Mesendoderm (in vitro differentiated cells): ENCODE measurements at places on chromosomes 7 and 10.

- no peak for DNase-seq
Measured at GRCh38 chr7:17194656-17195055, 103.8 kb upstream of the AHR start.

DNA sequence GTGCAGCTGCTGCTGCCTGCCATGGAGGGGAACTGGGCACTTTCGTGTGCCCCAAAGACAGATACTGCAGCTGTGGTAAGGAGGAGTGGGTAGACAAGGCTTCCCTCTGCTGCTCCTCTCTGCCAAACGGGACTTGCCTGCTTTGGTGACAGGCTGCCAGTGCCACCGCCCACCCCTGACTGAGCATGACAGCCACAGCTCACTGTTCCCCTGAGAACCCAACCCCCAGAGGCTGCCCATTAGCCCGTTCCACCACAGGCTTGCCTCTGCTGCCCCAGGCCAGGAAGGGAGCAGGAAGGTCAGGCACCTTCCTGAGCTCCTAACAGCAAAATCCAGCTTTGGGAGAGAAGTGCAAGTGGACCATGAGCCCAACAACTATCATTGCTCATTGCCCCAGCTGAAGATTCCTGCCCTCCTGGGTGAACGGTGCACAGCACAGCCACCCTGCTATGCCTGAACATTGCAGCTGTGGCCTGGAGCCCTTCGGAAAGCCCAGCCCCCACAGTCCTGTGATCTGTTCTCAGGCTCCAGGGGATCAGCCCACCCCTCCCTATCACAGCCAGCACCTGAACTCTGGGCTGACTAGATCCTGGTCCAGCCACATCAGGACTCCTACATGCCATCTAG is 58.7 kb upstream of the ANTXRL start:
- no peak for DNase-seq

DNA sequence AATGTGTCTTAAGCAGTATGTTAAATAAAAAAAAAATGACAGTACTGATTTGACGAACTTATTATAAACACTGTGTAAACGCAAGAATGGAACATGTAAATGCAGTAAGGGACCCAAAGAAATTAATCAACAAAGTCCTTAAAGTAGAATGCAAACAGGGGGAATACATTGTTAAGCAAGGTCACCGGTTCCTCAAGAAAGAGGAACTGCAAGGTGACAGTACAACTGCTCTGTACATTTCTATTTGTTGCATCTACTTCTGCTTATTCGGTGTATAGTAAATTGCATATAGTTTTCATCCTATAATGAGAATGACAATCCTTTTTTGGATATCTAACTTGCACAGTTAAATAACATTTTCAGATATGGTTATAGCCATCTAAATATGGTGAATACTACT is 387.0 kb upstream of the SEMA3D start:
- no peak for DNase-seq

- DNase-seq: no peak
Measured at GRCh38 chr10:95889830-95890229, 17.9 kb upstream of the CC2D2B start.

- DNase-seq: no peak
Measured at GRCh38 chr7:147196481-147196880, 1079.9 kb downstream of the CNTNAP2 start.

DNA sequence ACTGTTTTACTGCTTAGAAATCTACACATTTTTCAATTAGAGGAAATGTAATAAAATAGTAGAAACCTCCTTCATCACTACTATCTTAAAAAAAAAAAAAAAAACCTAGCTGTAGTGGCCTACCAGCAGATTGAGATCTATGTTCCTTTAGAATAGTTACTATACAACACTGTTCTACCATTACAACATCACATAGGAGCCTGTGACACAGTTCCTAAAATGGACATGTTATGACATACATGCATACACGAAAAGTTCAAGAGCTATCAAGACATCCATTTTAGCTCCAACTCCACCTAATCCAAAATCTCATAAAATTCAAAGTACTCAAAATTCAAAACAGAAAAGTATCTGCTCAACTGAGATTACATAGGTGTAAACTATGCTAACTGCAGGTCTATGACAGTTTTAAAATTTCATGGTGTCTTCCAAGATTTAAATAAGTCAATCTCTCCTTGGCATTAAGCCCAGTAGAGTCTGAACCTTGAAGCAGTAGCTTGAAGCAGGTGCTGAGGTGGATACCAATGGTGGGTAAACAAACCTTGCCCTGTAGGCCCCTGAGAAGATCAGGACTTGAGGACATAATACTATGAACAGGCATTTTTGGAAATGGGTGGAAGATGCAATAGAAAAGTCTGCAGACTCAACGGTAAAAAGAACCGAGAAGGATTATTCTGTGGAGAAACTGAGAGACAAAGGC is 17.0 kb downstream of the CACUL1 start:
- DNase-seq: no peak

DNA sequence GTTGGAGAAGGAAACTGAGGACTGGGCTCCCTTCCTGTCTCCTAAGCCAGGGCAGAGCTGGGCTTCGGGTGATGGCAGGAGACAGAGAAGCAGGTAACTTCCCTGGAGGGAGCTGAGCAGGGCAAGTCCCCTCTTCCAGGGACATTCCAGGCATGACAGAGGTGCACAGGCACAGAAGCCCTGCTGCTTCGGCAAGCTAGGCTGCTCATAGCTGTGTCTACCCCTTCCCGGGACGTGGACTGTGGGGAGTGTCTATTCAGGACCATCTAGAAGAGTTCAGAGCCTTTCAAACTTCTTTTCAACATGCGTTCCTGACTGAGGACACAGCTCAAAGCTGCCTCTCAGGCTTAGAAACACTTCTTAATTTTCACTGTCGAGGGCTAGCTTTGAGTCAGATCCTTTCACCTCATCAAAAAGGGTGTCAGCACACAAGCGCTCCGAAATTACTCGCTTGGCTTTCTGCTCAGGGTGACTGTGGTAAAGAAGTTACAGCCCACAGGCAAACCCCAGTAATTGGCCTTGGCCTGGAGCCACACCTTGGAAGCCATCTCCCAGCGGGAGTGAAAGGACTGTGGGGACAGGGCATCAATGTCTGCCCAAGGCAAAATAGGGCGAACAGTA is 63.7 kb upstream of the STEAP1B start:
- DNase-seq: peak; percentile 77

DNA sequence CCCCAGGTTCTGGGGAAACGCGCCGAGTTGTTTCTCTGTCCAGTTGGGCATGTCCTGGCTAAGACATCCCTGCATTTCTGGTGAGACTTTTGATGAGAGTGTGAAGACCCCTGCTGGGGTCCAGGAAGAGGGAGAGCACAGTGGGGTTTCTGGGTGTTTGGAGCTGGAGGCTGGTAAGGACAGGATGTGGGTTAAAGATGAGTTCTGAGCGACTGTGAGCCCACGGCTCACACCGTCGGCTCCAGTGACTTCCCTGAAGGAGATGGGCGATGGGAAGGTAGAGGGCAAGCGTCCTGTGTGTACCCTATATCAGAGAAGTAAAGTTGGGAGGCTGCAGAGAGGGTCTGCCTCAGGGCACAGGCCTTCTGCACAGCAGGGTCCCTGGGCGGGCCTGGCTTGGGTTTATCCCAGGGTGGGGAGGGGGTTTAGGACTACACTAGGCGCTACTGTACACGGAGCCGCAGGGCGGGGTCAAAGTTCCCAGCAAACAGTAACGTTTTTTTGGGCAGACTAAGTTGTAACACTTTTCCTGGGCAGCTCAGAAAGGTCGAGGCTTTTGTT is 3.6 kb downstream of the EMX2 start:
- DNase-seq: no peak

GRCh38 chr7:106640368-106641141 is 20.4 kb downstream of the CCDC71L start:
- no peak for DNase-seq

DNA sequence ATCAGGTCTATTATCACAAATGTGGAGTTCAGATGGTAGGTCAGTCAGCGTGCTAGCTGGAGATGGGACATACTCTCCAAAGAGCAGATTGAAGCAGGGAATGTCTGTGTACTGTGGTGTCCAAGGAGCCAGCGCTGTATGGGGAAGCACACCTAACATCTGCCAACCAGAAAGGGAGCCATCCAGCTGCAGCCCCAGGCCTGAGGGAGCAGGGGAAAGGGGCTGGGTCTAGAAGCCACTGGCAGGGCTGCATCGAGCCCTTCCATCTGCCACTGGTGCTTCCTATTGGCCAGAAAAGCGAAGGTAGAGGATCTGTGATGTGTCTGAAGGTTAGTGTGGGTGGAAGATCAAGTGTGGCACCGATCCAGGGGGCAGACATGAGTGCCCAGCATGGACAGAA is 8.0 kb upstream of the RAMP3 start:
- DNase-seq: no peak

DNA sequence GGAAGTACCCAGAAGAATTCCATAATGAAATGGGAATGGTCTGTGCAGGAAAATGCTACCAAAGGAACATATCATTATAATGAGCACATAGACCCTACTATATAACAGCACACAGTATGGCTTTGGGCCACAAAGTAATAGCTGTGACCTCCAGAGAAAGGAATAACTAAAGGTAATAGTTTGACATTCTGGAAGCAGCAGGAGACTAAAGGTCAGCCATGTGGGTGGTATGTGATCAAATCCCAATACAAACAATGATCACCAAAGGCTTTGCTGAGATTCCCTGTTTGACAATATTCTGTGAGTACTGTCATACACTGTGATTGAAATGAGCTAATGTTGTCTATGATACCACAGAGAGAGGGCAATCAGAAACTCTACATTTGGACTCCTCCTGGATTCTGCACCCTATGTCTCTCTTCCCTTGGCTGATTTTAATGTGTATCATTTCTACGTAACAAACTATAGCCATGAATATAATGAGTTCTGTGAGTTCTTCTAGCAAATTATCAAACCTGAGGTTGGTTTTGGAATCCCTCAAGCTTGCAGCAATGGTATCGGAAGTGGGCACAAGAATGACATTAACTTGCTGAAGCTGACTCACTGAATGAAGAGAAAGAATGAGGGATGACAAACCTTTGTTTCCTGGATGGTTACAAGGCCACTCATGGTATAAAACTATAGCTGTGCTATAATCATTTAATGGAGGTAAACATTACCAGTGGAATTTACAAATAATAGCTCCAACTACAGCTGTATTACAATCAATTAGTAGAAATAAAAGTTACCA is 99.6 kb downstream of the JMJD1C start:
- DNase-seq: peak; percentile 23

DNA sequence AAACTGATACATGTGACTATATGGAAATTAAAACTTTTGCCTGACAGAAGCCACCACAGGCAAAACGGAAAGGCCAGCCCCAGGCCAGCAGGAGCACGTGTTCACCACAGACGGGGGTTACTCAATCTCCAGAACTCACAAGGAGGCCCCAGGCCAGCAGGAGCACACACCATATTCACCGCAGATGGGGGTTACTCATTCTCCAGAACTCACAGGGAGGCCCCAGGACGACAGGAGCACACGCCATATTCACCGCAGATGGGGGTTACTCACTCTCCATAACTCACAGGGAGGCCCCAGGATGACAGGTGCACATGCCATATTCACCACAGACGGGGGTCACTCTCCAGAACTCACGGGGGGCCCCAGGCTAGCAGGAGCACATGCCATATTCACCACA is 61.5 kb downstream of the NKX6-2 start:
- DNase-seq: no peak

- DNase-seq: no peak
Measured at GRCh38 chr7:71301167-71301566, 169.2 kb downstream of the GALNT17 start.

- peak; percentile 53 for DNase-seq
Measured at GRCh38 chr7:10973942-10974911, 555 bp downstream of the PHF14 start.

DNA sequence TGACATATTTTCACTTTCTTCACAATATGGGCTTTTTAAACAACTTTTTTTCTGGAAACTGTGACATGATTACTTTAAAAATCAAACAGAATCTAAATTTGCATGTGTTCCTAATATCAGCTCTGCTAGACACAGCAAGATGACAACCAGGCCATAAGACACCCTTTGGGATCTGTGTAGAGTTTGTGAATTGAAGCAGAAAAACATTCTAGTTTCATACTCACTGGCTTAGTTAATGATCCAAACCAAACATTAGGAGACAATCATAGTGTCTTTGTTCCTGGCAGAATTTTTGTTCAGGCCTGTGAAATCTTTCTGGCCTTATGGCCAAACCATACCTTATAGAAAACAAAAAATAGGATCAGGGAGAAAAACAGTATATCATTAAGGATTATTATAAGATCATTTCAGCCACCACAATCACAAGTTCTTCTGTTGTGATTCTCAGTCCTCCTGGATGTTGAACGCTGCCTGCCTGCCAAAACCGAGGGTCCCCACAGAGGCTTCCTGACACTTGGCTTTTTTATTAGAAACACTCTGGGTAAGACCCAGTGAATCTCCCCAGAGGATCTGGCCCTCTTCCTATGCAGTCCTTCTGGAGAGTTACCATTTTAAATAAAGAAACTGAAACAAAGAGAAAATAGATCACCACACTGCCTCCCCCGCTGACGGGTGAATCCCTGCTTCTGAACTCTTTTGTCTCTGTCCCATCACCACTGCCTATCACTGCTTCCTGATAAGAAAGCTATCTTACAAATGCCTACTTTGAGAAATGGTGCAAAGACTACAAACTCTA is 79.2 kb upstream of the PPP1R3C start:
- no peak for DNase-seq

DNA sequence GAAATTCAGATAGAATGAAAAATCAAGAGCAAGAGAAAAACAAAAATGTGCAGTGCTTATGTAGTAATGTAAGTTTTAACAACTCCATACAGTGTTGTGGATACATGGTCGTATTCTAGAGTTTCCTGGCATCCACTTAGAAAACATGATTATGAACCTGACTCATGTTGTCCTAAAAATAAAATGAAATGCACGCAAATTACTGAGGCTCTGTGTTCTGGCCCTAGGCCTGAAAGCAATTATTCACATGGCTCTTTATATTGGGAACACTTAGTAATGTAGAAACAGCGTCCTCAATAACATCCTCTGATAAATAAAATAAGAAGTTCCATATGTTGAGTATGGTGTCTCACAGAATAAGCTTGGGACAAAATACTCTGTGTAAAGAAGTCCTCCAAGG is 200.2 kb upstream of the SEMA3E start:
- DNase-seq: no peak

GRCh38 chr10:98307916-98308541 is 40.0 kb upstream of the LOXL4 start:
- DNase-seq: no peak

DNA sequence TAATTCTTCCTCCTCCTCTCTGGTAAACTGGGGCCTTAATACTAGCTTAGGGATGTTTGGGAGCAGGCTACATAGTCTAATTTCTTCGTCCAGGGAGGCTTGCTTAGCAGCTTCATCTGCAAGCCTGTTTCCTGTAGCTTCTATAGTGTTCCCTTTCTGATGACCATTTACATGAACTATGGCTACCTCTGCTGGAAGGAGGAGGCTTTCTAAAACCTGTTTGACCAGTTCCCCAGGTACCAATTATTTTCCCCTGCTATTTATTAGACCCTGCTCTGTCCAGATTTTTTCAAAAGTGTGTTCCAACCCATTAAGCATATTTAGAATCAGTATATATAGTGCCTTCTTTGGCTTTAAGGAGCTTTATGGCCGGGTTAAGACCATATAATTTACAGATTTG is 38.8 kb upstream of the DNAH11 start:
- peak; percentile 38 for DNase-seq

- DNase-seq: no peak
Measured at GRCh38 chr10:119005362-119006043, 24.0 kb upstream of the NANOS1 start.
